ENCODE measurements at places on chromosomes 4 and X.

DNA sequence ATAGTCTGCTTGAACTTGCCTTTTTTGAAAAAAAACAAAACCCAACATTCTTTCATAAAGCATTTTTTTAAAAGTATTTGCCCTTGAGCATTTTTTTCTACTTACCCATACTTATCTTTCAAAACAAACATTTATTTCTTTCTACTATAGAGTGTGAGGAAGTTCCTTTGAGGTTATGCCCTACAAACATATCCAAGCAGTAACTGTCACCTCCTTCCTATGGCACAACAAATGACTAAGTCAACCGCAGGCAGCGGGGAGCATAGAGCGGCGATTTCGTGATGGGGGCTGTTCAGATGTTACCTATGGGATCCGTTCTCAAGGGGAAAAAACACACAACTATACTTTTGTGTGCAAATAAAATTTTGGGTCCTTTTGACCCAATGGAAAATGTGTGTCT lies 19.4 kb downstream of the SPRY1 start:
- DNase-seq: no peak

DNA sequence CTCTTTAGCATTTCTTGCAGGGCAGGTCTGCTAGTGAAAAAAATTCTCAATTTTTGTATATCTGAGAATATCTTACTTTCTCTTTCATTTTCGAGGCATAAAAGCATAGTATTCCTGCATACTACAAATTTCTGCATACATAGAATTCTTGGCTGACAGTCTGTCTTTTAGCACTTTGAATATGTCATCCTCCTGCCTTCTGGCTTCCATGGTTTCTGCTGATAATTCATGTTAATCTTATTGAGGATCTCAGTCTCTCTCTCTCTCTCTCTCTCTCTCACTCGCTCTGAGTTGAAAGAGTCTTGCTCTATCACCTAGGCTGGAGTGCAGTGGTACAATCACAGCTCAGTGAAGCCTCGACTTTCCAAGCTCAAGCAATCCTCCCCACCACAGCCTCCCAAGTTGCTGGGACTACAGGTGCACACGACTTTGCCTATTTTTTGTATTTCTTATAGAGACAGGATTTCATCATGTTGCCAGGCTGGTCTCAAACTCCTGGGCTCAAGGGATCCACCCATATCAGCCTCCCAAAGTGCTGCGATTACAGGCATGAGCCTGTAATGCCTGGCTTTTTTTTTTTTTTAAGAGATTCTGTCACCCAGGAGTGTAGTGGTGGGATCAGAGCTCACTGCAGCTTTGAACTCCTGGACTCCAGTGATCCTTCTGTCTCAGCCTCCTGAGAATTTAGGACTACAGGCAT lies 161.3 kb downstream of the FNIP2 start:
- no peak for DNase-seq

GRCh38 chrX:11414091-11414490 lies 120.9 kb downstream of the AMELX start:
- no peak for DNase-seq

GRCh38 chr4:173488656-173489055 lies 41.4 kb downstream of the HAND2 start:
- no peak for DNase-seq

DNA sequence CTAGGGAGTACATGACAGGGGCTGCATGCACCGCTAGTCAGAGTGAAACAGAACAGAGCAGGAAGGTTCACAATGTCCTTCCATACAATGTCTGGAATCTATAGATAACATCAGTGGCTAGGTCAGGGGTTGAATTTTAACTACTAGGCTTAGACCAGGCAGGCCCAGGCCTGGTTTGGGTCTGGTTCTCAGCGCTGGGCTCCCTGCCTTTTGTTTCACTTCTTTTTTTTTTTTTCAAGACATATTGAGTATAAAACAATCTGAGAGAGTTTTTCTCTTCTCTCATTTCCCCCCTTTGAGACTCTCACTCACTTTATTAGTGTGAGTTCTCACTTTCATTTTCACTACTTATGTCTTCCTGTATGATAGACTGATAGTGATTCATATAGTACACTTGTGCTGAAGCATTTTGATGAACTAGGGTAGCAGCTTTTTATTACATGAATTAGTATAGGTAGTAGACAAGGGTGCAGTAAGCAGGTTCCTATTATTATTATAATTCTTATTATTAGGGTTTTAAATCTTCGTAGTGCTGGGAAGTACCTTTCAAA lies 120.0 kb upstream of the ZDHHC15 start:
- no peak for DNase-seq

GRCh38 chr4:52093466-52093865 lies 42.4 kb downstream of the SPATA18 start:
- no peak for DNase-seq

- peak; percentile 27 for DNase-seq
These were observed 324.7 kb downstream of the LDB2 start for GRCh38 chr4:16573739-16574138.

GRCh38 chr4:102684610-102685052 lies 76.1 kb downstream of the MANBA start:
- no peak for DNase-seq

GRCh38 chr4:120886191-120886590 lies 36.3 kb downstream of the PRDM5 start:
- DNase-seq: no peak

DNA sequence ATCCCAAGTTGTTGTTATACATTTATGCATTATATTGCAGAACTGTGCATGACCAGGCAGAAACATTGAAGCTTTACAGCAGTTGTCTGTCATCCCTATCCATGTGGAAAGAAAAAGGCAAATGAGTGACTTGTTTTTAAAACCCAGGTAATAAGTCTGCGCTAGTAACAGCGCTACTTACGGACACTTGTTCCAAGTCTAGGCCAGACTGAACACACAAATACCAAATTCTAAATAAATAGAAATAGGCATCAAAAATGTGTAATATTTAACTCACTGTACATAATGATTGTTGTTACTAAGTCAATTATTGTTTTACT lies 548 bp upstream of the MAML3 start:
- no peak for DNase-seq

DNA sequence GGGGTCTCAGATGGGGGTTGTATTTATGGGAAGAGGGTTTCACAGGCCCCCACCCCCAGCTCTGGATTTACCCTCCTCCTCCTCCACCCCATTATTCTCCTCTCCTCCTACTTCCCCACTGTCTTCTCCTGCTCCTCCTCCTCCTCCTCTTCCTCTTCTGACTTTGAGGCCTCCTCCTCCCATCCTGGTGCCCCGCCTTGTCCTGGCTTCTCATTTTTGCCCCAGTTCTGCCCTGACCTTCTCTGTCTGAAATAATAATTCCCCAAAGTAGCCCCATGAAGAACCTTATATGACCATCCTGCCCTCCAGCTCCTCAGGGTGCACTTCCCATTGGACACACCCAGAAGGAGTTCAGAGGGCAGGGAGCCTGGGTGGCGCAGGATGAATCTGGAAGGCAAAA lies 351.4 kb upstream of the GATB start:
- no peak for DNase-seq

- no peak for DNase-seq
These were observed 52.3 kb upstream of the TMEM131L start for GRCh38 chr4:153413842-153414241.

GRCh38 chr4:26842911-26843310 lies 17.7 kb upstream of the STIM2 start:
- DNase-seq: no peak

GRCh38 chrX:66126662-66127061 lies 37.4 kb upstream of the HEPH start:
- DNase-seq: no peak

GRCh38 chr4:151960449-151961230 lies 199.8 kb upstream of the GATB start:
- DNase-seq: peak; percentile 18

DNA sequence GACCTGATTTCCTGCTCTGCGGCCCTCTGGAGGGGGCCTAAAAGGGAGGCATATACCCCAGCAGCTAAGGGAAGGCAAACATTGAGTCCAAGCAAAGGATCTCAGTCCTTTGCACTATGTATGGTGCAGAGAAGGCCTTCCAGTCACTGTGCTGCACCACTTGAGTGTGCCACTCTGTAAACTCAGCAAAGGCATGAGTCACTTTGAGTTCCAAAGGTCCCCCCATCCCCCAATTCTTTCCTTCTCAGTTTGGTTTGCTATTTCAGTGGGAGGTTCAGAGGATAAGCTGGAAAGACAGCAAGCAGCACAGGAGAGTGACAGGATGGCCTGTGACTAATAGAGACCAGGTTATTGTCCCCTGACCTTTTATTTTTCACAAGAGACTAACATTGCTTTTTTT lies 131.3 kb downstream of the FHDC1 start:
- DNase-seq: no peak

DNA sequence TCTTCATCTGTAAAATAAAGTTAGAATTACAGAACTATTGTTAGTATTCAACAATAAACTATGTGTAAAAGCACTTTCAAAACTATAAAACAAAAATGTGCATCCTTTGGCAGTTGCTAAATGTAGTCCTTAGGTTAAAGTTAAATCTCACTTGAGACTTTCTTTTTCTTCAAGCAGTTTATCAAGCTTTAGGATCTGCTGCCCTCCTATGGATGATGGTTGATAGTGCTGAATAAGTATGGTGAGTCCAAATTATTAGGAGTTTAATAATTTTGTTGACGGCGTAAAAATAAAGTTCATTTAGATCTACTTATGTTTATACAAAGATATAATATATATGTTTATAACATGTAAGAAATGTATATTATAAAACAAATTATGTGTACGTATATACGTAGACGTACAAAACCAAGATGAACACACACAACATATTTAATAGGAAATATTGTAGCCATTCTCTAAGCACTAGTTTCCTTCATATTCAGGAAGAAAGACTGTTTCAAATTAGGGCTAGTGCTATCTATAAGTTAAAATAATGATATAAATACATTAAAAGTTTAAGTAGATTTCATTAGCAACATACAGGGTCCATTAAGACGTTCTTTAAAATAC lies 22.3 kb downstream of the UGT2A2 start:
- no peak for DNase-seq

DNA sequence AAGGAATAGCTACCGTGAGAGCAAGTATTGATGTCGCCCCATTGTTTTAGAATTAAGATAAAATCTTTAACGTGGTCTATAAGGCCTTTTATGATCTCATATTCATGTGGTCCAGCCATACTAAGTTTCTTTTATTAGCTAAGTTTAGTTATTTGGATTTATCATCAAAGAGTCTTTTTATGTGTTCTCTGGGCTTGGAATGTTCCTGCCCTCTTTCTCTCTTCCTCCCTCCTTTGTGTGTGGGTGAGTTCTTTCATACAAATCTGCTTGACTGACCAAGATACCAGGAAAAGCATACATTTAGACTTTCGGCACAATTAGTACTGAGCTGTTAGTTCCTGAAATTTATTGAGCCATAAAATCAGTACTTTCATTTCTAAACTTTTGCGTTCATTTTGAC lies 11.3 kb downstream of the TDO2 start:
- no peak for DNase-seq

DNA sequence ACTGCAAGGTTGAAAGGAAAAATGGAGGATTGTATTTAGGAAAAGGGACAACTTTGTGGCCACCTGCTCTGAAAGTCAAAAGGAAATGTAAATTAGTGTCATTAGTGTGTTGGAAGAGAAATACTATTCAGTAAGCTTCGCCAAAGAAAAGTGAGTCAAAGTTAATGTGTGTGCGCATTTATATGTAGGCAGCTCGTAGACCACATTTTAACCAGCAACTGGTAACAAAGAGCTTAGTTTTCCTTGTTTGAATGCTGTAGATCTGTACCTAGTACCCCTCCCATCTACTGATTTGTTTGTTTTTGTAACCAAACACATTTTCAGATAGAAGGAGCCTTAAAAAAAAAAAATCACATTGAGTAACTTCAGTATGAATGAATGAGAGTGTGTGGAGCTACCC lies 69.3 kb downstream of the GPAT3 start:
- DNase-seq: no peak

DNA sequence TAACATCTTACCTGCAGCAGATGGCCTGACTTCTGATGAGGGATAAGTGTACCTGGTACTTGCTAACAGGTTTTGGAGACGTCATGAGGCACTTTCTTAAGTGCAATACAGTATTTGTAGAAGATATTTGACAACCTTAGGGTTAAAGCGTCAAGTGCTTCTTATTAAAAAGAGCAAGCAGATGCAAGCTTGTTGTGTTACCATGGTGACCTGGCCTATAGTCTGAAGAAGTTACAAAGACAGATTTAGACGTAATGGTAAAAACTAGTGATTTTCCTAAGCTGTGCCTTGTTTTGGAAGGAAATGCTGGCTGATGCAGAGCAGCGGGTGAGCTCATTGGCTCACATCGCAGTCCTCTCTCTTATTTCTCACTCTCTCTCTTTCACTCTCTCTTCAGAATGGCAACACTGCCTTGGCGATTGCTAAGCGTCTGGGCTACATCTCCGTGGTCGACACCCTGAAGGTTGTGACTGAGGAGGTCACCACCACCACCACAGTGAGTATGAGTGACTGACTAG lies 243.6 kb downstream of the ANK2 start:
- peak; percentile 25 for DNase-seq

GRCh38 chrX:15930585-15930984 lies 76.0 kb upstream of the AP1S2 start:
- DNase-seq: no peak

GRCh38 chrX:71147496-71148277 lies 3.0 kb downstream of the NLGN3 start:
- DNase-seq: peak; percentile 16

- no peak for DNase-seq
These were observed 50.4 kb downstream of the CCDC160 start for GRCh38 chrX:134287346-134287745.

DNA sequence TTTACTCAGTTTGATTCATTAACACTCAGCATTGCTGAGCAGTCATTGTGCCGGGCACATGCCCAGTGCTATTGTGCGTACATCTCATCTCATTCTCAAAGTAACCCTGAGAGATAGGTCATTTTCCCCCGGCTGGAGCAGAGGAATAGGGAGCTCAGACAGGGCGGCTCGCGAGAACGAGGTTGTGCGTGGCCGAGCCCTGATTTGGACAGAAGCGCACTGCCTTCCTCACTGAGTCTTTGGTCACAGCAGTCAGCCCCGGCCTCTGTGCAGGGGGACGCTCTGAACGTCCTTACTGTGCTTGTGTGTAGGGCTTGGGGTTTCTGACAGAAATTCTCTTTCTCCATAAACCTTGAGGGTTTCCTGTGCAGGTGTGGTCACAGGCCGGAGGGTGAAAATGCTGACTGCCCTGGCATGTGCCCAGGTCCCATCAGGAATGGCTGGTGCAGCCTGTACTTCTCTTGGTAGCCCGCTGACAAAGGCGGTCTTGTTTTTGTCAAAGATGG lies 39.5 kb downstream of the NOP14 start:
- no peak for DNase-seq

DNA sequence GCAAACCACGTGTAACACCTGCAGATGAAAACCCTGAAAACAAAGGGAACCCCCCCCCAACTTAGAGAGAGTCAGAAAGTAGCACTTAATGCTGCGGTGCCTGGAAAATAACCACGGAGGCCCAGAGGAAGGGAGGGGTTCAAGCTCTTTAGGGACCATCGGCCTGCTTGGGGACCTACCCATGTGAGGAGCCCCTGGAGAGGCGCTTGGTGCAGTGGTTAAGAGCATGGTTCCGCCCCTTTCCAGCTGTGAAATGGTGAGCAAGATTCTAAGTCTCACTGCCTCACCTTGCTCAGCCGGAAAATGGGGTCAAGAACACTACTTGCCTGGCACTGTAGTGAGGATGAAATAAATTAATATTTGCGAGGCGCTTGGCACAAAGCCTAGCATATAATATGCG lies 13.8 kb downstream of the SLC25A5 start:
- DNase-seq: no peak
